ENCODE measurements at places on chromosomes 16 and 17.

- no peak for DNase-seq
Observed at GRCh38 chr17:1574697-1575471, 12.3 kb upstream of the PITPNA start.

DNA sequence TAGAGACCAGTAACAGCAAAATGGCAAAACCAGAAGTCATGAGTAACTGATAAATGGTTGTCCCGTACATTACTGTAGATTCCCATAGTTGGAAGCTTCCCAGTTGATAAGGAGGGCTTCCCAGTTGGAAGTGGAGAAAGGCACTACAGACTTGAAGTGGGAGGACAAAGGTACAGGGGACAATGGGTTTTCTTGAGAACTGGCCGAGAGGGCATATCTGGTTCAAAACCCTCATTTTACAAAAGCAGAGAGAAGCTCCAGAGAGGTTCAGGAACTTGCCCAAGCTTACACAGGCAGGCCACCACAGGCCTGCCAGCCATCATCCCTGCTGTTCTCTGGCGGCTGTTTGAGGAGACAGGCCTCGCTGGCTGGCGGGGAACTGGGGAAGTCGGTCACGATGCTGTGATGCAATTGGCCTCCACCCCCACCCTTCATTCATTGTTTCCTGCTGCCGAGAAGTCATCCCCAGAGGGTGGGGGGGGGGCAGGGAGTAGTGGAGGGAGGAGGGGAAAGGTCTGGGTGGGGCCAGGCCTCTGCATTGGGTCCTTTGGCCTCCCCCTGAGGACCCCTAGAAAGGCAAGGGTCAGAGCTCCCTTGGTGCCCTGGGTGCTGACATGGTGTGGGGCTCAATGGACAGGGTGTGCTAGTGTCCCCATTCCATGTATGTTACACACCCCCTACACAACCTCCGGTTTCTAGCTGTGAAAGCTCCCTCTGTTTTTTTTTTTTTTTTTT, 3.0 kb downstream of the UBALD2 start:
- DNase-seq: no peak

GRCh38 chr17:80126449-80126715, 20.5 kb downstream of the EIF4A3 start:
- no peak for DNase-seq

DNA sequence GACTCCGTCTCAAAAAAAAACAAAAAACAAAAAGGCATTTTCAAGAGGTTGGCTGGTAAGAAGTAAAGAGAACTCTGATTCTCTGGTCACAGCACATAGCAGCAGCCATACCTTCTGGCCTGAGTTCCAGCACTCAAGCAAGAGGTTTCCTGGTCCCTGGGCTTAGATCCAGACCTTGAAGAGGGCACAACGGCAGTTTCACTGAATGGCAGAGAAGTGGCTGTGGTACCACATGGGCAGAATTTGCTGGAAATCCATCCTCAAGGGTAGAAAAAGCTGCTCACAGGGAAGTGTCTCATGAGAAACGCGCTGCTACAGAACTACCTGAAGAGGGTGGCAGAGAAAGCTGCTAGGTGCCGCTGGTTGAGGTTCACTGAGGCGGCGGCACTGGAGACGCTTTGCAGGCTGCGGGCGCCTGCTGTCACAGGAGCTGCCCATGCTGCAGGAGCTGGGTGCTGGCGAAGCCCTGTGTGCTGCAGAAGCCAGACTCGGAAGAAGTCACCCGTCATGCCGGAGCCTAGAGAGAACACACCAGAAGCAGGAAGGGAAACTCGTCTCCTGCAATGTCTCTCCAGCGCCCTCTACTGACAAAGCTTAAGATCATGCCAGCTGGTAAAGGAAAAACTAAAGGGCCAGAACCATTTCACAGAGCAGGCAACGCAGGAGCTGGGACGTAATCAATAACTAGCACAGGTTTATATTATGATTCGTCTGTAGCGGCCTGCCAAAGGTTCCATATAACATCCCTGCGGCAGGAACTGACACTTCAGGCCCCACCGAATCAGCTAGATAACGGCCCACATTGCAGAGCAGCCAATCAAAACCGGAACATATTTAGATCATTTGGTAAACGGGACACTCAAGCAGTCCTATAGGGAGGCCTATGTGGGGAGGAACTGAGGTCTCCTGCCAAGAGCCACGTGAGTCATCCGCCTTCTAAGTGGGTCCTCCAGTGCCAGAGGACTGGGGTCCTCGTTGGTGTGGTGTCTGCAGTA, 5.4 kb upstream of the ZNF213 start:
- DNase-seq: peak; percentile 74

GRCh38 chr16:15900901-15901500, 12.6 kb upstream of the CEP20 start:
- DNase-seq: no peak
